Amniotic stem cell (primary cell): ENCODE measurements at places on chromosomes 3 and 15.
A peak's percentile ranks its signal among the peaks of the same experiment; 100 is the strongest.

DNA sequence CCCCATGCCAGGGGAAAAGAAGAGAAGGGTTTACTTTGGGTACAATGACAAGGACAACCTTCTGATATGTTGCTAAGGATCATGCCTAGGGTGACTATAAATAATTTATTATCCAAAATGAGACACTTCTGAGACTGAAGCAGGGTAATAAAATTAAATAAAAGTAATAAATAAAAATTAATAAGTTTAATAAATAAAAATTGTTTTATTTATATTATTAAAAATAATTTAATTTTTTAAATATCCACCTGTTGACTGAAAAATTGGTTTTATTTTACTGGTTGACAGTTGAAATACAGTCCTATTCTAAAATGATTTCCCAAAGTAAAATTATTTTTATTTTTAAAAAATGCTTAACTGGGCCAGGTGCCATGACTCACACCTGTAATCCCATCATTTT, 102.0 kb downstream of the FHIT start:
- DNase-seq: no peak

DNA sequence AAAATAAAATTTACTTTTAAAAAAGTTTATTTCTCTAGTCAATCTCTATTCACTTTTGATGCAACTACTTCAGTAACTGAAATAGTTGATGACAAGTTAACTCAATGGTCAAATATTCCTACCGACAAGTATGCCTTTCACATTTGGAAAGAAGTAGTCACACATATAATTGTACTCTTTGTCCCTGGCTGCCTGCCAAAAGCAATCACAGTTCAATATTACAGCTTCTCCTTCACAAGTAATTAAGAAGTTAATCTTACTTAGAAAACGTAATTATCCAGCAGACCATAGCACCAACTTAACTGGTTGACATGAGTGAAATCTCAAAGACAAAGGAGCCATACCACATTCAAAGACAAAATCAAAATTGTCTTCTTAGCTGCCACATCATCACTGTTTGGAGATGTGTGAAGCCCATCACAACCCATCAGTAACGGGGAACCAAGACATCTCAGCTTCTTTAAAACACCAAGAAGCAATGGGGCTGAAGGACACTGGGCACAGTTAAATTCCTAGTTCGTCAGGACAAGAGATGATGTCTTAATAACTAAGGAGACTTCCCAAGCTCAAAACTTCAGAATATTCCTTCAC, 86.1 kb downstream of the PLCH1 start:
- no peak for DNase-seq

DNA sequence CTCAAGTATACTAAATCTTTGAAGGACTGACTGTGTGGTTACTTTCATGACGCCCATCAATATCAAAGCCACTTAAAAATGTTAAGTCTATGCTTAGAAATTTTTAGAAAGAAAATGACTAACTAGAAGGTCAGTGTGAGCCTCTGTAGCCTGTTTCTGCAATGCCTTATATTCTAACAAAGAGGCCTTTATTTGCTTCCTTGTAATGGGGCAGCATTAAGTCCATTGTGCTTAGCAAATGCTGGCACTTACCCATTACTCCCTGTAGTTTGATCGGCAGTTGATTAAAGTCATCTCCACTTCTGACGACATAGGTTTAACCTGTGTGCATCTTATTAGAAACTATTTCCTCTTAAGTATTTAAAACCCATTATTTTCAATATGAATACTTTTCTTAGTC, 91.6 kb upstream of the FAM98B start:
- no peak for DNase-seq

GRCh38 chr15:28994142-28994830, 108.5 kb downstream of the APBA2 start:
- DNase-seq: no peak

- peak; percentile 90 for DNase-seq
These were observed 175.7 kb downstream of the KLHL25 start for GRCh38 chr15:85618956-85619491.

DNA sequence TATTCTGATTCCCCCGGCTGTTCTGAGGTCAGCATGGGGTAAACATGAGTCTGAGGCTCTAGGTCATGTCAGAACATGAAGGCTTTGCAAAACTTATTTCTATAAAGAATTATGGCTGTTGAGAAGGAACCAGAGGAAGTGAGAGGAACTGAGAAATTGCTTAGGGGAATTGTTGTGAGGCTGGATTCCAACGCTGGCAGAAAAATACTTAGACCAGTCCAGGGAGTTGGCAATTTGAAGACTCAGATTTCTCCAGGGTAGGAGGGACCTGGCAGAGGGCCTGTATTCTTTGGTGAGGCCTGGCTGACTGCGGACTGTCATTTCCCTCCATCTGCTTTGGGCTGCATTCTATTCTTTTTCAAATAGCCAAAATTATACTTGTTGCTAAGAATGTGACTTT, 155.5 kb downstream of the PLD1 start:
- DNase-seq: no peak

- no peak for DNase-seq
These were observed 151.2 kb upstream of the UBE2E1 start for GRCh38 chr3:23654571-23654970.
